Lung microvascular endothelial cell (primary cell): ENCODE measurements at places on chromosomes 16 and 17. TPM values are rescaled to one million over a fixed set of nuclear protein-coding genes. Genes with fewer than 3 reads are reported as not detected.

- peak; percentile 47 for DNase-seq
These were observed 5.2 kb downstream of the ITGA3 start for GRCh38 chr17:50060951-50061712.

- DNase-seq = peak; percentile 49
These were observed 9.1 kb upstream of the PPP1R1B start for GRCh38 chr17:39617446-39618245.

DNA sequence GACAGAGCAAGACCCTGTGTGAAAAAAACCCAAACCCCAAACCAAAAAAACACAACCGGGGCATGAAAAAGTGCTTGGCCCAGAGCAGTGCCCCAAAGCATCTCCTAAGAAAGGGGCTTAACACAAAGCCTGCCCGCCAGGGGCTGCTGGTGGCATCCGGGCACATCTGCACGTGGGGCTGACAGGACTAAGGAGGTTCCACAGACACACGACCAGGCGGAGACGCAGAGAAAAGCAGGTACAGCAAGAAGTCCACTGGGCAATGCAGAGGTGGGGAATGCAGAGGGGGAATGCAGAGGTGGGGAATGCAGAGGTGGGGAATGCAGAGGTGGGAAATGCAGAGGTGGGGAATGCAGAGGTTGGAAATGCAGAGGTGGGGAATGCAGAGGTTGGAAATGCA is 109.2 kb downstream of the ZNF778 start:
- no peak for DNase-seq

DNA sequence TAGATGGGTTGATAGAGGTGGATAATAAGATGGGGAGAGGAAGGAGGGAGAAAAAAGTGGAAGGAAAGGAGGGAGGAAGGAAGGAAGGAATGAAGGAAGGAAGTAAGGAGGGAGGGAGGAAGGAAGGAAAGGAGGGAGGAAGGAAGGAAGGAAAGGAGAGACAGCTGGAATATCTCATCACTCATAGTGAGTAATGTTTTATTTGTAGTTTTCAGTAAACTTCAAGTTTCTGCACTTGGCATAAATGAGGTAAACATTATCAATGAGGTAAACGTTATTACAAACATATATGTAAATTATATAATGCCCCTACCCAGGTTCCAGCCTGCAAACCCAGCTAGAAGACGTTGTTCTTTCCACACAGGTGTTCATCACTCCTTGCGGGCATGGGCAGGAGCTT is 89.8 kb upstream of the XYLT1 start:
- no peak for DNase-seq

ZMYND15 gene
- under 0.01 TPM in 1 of 2 replicates, not detected in the other for total RNA-seq

- DNase-seq = no peak
These were observed 35.8 kb downstream of the HSD17B2 start for GRCh38 chr16:82070656-82071369.
